ENCODE measurements at places on chromosomes 2 and 18.

- DNase-seq = no peak
These were observed 182.1 kb downstream of the OSR1 start for GRCh38 chr2:19176172-19176852.

- DNase-seq = no peak
These were observed 42.5 kb upstream of the ACADL start for GRCh38 chr2:210267698-210268097.

DNA sequence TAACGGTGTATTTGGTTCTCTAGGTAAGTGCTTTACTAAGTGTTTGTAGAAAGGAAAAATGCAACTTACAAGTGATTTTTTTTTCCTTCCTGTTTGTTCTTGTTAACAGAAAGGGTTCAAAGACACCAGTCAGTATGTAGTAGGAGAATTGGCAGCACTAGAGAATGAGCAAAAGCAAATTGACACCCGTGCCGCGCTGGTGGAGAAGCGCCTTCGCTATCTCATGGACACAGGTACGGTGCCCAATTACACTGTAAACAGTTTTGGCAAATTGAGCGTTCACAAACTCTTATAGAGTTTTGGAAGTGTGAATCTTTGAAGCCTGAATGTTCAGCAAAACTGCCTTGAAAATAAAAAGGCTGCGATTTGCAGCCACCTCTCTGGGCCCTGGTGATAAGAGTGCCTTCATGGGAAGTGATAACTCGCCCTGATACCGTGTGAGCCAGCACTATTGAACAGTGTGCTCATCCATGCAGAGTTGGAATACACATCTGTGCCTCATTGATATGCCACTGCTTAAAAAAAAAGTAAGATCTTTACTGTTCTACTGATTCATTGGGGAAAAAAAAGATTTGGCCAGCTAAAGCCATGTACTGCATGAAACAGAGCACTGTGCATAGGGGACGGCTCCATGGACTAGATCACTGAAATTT is 54.0 kb upstream of the OTX1 start:
- DNase-seq = no peak

GRCh38 chr2:19775315-19775714 is 126.5 kb downstream of the TTC32 start:
- DNase-seq = no peak

GRCh38 chr2:219426068-219426443 is 7.9 kb downstream of the DES start:
- DNase-seq = no peak

DNA sequence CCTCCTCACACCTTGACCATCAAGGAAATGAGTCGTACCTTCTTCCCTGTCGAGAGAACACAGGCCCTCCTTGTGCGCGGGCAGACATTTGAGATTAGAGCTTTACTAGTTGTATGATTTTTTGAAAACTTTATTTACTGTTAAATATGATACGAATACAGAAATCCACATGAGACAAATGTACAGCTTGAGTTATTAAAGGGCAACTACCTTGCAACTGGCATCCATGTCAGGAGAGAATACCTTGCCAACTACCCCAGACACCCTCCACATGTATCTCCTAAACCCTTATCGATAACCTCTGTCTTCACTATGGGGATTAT is 28.3 kb downstream of the KLHL23 start:
- DNase-seq = no peak

GRCh38 chr18:10252494-10252893 is 201.9 kb upstream of the APCDD1 start:
- no peak for DNase-seq

- peak; percentile 9 for DNase-seq
These were observed 257.7 kb downstream of the ANAPC1 start for GRCh38 chr2:111626037-111626864.

- DNase-seq = no peak
These were observed 20.9 kb upstream of the KLF11 start for GRCh38 chr2:10022445-10022844.
